Activated gamma-delta T cell treated with Interleukin-2 at 50 U/mL for 16 hours (primary cell): ENCODE measurements at places on chromosomes 5 and 9.

DNA sequence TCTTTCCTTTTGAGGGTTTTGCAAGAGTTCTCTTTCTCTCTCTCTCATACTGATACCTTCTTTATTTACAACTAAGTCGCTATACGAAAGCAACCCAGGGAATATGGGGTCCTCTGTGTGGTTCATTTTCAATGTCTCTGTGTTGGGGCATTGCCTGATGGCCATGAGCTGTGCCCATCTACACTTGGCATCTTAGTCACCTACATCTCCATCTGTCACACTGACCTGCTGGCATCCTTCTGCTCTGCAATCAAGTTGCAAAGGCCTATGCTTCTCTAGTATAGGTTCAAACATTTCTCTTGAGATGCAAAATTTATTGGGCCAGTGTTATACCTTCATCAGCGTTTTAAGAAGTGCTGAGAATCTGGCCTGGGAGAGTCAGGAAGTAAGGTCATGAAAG is 228.2 kb downstream of the MTRR start:
- DNase-seq, result no peak

GRCh38 chr5:106121972-106122605 is 1548.6 kb downstream of the EFNA5 start:
- DNase-seq, result no peak

DNA sequence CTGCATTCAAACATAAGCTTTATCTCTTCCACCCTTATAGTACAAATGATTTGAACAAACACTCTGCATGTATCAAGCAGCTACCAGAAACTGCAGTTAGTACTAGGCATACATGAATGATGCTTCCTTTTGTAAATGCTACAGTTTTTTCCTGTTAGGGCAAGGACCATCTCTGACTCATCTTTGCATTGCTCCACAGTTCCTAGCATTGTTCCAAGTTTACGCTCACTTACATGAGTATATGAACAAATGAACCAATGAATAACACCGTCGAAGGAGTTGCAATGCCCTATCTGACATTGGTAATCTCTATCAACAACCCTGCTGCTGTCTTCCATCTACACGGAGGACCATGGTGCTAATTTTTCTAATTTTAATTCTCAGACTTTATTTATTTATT is 2.1 kb upstream of the ALDH7A1 start:
- DNase-seq, result no peak

DNA sequence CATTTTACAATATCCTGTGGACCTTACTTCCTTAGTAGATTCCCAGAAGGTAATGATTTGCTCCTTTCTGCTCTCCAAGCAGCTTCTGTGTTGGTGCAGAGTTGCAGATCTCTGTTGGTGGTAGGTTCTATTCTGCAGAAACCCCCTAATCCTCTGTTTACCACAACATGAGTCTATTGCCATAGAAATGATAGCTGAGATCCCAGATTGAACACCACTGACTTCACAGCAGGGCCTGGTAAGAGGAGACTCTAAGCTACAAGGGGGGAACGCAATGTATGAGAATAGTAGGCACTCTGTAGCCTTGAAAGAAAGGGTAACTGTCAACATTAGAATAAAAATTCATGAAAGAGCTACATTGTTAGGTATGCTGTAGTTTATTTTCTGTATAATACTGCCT is 59.5 kb downstream of the MUSK start:
- DNase-seq, result no peak

- DNase-seq, result no peak
Observed at GRCh38 chr9:133681658-133682306, 45.6 kb downstream of the DBH start.

- DNase-seq, result no peak
Observed at GRCh38 chr9:88782931-88783710, 208.1 kb upstream of the S1PR3 start.
